ENCODE measurements at places on chromosomes 1 and 21.

GRCh38 chr1:9753121-9753531 is 70.6 kb downstream of the CLSTN1 start:
- peak; percentile 79 for DNase-seq

DNA sequence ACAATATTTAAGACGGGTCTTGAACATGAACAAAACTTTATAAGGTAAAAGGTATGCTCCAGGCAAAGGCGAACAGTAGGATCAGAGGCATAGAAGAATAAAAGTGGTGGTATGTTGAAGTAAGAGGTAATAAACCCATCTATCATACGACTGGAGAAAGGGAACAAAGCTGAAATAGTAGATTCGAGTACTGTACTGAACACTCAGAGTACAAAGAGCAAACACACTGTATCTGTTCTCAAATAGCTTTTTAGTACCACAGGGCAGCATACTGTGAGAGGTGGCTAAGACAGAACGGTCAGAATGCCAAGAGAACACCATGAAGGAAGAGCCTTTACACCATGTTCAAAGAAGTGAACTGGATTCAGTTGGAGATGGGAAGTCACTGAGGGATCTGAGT is 83.2 kb downstream of the EPS15 start:
- no peak for DNase-seq

GRCh38 chr1:70222716-70223235 is 1.6 kb downstream of the SRSF11 start:
- DNase-seq = no peak

- no peak for DNase-seq
Observed at GRCh38 chr1:172470149-172470548, 26.3 kb upstream of the PIGC start.

DNA sequence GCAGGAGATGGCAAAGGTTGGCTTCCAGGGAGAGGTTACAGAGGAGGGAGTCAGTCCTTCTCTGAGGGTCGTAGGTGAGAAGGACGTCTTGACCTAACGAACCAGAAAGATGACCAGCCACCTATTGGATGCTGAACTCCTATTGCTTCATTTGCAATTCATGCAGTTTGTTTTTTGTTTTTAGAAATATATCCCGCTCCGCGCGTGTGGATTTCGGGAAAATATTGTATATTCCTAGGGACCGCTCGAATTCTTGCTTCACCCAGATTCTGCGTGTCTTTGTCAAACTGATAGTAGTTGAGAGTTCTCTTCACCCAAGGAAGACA is 564 bp downstream of the DISP1 start:
- DNase-seq = no peak

DNA sequence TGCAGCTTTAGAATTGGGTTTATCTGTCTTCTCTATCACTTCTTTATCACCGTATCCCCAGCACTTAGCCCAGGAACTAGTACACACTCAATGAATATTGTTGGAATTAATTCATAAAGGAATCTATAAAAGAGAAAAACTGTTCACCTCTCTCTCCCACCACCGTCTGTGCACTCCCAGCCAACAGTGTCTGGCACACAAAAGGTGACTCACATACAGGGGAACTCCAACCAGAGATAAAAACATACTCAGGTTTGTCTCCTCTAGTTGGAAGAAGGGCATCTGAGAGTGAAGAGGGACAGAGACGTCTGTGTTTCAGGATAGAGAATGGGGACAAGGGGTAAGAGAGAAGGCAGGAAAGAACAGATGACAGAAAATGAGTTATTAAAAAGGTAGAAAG is 10.0 kb downstream of the ITLN1 start:
- DNase-seq = no peak

- peak; percentile 15 for DNase-seq
Observed at GRCh38 chr1:2354511-2355372, 36.6 kb downstream of the MORN1 start.

DNA sequence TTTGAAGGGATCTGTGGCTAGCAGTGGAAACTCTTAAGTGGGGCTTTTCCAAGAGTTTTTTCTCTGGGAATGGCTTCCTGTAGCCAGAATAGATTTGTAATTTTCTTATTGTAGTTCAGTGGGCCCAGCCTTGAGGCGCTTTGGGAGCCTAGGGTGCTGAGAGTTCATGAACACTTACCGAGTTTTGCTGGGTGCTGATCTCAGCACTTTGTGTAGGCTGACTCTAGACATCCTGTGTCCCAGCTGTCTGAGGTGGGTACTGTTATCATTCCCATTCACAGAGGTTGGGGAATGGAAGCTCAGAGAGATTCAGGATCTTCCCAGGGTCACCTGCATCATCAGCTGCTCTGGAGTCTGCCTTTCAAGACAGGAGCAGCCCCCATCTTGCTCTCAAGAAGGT is 7.0 kb downstream of the PPFIA4 start:
- no peak for DNase-seq

DNA sequence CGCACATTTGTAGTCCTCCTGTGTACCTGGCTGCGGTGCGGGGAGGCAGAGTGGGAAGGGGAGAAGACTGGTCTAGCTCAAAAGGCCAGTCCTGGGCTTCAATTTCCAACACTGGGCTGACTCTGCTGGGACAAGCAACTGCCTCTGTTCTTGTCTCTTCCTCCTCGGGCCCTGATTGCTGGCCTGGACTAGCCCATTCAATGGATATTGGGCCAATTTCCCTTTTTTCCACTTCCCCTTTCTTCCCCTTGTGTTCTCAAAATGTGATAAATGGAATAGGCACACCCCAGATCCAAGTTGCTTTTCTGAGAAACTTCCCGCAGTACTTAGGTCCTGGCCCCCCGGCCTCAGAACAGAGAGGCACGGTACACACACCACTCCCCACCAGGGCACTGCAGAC is 48.2 kb downstream of the SPSB1 start:
- no peak for DNase-seq

DNA sequence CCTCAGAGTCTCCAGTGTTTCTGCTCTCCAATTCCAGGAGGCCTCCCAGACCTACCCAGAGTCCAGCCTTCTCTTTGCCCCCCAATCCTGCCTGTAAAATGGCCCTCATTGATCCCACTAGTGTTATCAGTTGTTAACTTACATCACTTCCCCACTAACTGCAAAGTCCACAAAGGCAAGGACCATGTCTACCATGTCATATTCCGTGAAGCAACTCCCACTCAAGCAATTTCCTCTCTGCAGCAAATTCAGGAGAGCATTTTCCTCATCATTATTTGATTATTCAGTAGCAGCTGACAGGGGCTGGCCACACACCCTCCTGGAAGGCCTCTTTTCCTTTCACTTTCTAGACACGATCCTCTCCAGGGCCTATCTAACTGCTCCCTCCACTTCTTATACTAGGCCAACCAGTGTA is 153.5 kb downstream of the RERE start:
- DNase-seq = no peak

GRCh38 chr1:30981172-30981571 is 72.6 kb upstream of the SDC3 start:
- DNase-seq = no peak

- no peak for DNase-seq
Observed at GRCh38 chr1:43606624-43607023, 43.3 kb upstream of the KDM4A start.

DNA sequence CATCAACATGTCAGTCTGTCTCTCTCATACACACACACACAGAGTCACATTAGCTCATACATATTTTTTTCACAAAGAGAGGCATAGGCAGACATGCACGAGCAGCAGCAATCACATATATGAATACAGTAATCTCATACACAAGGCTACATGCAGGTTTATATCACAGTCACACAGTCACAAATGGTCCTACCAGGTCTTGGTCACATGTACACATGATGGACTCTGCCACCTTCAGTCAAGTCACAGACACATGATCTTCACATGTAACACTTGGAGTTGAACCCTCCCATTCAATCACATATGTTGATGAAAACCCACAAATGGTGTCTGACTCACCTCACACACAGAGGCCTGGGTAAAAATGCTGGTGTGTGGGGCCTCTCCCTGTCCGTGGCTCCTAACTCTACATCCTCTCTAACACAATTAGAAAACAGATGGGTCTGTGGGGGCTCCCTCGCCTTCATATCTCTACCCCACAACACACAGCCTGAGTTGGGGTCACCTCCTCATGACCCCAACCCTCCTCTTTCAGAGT is 27.9 kb downstream of the RIMS3 start:
- DNase-seq = no peak

GRCh38 chr1:189970331-189971230 is 507.1 kb downstream of the BRINP3 start:
- no peak for DNase-seq

GRCh38 chr1:197773856-197774255 is 1.4 kb downstream of the DENND1B start:
- DNase-seq = no peak

DNA sequence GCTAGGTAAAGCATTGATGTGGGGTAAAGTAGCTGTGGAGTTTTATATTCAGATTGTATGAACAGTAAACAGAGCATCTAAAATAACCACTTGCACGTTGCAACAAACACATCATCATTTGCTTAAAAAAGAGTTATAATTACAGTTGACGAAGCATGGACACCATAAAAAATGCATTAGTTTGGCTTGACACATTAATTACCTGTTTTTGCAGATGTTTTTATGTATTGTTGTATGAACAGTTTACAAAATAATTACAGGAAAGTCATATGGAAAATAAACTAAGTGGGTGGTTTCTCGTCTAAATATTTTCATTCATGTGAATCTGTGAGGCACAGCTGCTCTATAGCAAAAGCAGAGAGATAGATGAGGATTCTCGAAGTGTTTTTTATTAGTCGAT is 108.3 kb downstream of the RPS6KC1 start:
- DNase-seq = no peak

- DNase-seq = peak; percentile 52
Observed at GRCh38 chr1:212637902-212638301, 29.3 kb downstream of the ATF3 start.

GRCh38 chr1:27519331-27520258 is 29.6 kb upstream of the WASF2 start:
- DNase-seq = no peak

- no peak for DNase-seq
Observed at GRCh38 chr1:19640363-19641316, 3.5 kb upstream of the NBL1 start.

- no peak for DNase-seq
Observed at GRCh38 chr1:48558366-48558765, 86.4 kb upstream of the SPATA6 start.

DNA sequence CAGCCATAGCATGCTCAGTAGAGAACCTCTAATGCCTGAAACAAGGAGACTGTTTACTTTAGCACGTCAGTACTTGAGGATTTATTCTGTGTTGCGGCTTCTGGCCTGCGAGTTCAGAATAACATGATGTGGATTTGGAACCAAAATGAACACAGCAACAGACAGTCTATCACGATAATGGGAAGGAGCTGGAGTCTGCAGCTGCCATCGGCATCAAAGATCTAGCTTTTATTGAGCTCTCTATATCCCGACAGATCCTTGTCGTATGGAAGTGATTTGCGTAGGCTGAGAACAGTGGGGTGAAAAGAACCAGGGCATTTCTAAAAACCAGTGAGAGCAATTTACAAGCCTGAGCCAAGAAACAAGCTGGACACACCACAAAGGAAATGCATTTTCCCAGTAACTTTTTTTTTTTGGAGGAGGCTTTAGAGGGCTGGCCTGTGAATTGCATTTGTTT is 294.2 kb downstream of the KIF26B start:
- DNase-seq = peak; percentile 15

DNA sequence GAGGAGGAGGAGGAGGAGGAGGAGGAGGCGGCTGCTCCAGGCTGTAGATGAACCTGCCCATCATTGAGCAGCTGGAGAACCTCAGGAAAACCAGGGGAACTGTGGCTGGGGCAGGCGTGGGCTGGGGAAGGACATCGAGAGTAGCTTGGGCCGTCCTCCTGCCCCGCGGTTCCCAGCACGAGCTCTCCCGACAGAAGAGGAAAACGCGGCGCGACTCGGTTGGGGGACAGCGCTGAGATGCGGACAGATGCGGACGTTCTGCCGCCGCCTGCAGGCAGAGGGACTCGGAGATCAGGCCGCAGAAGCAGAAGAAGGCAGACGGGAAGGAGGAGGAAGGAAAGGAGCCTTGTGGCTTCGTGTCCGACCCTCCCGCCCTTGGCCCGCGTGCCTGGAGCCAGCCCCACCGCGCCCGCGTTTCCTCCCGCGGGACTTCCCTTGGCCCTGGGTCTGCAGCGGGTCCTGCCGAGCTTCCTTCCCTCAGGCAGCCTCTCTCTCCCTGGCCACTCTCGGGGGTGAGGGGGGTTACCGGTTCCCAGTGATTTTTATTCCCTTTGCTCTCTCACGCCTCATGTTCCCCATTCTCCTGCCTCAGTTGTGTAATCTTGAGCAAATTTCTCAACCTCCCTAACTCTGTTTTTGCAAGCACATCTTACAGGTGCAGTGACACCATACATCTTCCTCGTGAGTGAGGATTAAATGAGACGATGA is 1.7 kb upstream of the TNFRSF9 start:
- DNase-seq = peak; percentile 56

Measured in fibroblast of skin of right quadriceps (primary cell).